ENCODE measurements at places on chromosomes 6 and 20.

DNA sequence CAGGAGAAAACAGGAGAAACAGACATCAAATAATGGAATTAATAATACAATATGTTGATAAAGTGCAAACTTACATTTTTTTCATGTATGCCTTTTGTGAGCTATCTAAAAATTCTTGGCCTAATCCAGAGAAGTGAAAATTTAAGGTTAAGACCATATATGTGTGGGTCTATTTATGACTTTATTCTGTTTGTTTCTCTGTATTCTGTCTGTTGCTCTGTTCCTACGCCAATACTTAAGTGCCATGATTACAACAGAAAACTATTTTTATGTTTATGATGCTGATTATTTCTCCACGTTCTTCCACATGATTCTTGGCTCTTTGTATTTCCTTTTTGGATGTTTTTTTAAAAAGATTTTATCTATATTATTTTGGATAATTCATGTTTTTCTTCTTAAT is 109.6 kb upstream of the MAP3K4 start:
- no peak for DNase-seq

- no peak for DNase-seq
Measured at GRCh38 chr6:73349311-73349710, 4.8 kb downstream of the DPPA5 start.

DNA sequence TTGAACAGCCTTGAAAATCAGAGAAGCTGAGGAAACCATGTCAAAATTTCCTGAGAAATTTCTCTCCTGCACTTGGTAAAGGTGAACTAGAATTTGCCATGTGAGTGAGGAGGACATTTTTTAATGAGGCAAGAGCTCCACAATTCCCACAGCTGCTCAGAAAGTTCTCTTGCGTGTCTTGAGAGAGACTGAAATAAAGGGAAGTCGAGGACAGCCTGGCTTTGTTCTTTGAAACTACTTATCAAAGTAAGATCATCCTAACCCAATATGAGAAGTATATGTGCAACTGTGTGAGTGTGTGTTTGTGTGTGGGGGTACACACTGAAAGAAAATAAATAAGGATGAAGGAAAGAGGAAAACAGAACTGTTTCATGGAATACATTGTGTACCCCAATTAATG is 163.4 kb downstream of the SLC24A3 start:
- no peak for DNase-seq

DNA sequence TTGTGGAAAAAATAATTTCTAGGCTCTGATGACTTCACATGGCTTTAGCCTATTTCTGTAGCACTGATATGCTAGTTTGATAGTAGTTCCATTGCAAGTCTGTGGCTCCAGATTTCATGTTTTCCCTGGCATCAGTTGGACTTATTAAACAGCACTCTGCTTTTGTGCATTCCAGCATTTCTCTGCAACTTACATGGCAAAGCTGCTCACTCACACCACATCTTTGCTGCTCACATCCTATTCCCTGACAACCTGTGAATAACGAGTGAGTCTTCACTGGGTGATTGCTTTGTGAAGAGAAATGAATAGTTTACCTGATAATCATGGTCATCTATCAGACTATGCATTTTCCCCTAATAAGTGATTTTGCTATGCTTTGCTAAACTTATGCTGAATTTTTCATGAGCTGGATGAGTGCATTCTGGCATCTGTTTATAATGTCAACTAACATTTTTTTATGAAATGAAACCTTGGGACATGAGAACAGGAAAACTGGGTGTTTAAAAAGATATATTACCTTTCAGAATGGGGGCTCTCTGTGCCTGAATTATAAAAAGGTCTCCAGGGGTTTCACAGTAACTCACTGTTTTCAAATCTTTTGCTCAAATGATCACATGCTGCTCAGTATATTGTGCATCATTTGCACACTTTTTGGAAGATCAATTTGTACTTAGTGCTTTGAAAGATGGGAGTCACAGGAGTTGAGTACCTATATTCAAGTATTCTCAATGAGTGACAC is 301.8 kb downstream of the TBC1D32 start:
- no peak for DNase-seq

- DNase-seq = no peak
Measured at GRCh38 chr6:722608-723007, 29.7 kb upstream of the EXOC2 start.

Data from NCI-H1436 treated with DMSO at 0.1 percent for 48 hours (cell line).